Activated CD4-positive, alpha-beta T cell treated with anti-CD3 and anti-CD28 coated beads, Interleukin-2, amount 10 ng/mL, durations not matched to agents 7 days and 5 days (primary cell): ENCODE measurements at places on chromosomes 11 and 22. TPM values are rescaled to one million over a fixed set of nuclear protein-coding genes. Genes with fewer than 3 reads are reported as not detected.

DNA sequence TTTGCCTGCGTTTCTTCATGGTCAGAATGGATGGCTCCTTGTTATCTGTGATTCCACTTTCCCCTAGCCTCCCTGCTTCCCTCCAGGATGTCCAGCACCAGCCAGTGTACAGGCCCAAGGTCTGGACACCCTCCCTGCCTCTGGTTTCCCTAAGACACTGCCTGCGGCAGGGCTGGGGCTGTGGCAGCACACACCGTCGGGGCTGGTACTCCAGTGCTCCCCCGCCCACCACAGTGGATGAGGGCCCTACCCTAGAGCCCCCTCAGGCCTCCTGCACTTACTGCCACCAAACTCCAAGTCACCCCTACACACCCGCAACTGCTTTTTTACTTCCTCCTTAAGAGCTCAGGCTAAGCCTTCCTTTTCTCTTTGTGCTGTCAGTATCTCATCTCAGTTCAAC, 28.9 kb downstream of the ZNF214 start:
- H3K27ac ChIP-seq, result no peak overlapping the region
- no peak for DNase-seq
- no peaks in the 10 kb centered on the region for H3K4me1 ChIP-seq
- H3K36me3 ChIP-seq, result no peaks in the 10 kb centered on the region
- no peaks in the 10 kb centered on the region for H3K27me3 ChIP-seq
- no peak overlapping the region for H3K4me3 ChIP-seq

DNA sequence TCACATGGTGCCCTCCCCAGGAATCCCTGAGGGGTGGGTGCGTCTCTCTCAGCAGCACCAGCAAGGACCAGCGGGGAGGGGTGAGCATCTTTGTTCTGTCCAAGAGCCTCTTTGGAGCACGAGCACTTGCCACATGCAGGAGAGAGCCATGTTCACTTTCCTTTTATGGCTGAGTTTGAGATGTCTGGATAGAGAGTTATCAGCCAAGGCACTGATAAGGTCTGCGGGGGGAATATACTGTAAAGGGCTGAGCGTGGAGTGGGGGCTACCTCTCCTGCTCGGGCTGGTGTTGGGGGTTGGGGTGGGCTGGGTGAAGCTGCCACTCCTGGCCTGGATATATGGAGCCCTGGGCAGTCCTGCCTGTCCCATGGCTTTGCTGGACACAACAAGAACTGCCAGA, 34.9 kb upstream of the CCDC188 start:
- no peak overlapping the region for H3K27ac ChIP-seq
- no peaks in the 10 kb centered on the region for H3K4me1 ChIP-seq
- DNase-seq, result no peak
- H3K36me3 ChIP-seq, result no peaks in the 10 kb centered on the region
- no peak overlapping the region for H3K4me3 ChIP-seq

GRCh38 chr11:44990665-44991064, 40.0 kb upstream of the TP53I11 start:
- no peak for DNase-seq
- H3K27ac ChIP-seq, result no peak overlapping the region
- no peaks in the 10 kb centered on the region for H3K36me3 ChIP-seq
- no peak overlapping the region for H3K4me3 ChIP-seq
- no peaks in the 10 kb centered on the region for H3K27me3 ChIP-seq

GRCh38 chr11:19181531-19182261, 20.1 kb downstream of the CSRP3 start:
- H3K27ac ChIP-seq, result peak overlapping the region; percentile 4
- no peaks in the 10 kb centered on the region for H3K4me1 ChIP-seq
- DNase-seq, result no peak
- no peaks in the 10 kb centered on the region for H3K27me3 ChIP-seq
- H3K4me3 ChIP-seq, result no peak overlapping the region

- H3K27me3 ChIP-seq, result no peaks in the 10 kb centered on the region
- no peak overlapping the region for H3K4me3 ChIP-seq
- DNase-seq, result no peak
- no peak overlapping the region for H3K27ac ChIP-seq
Observed at GRCh38 chr22:19463491-19464469, 15.2 kb downstream of the UFD1 start.

SNX32 gene
- 2.1 TPM for total RNA-seq

RFPL1 gene
- total RNA-seq, result not detected
